ENCODE measurements at places on chromosomes 4 and X. TPM values are rescaled to one million over a fixed set of nuclear protein-coding genes. Genes with fewer than 3 reads are reported as not detected.
A peak's percentile ranks its signal among the peaks of the same experiment; 100 is the strongest.

The SSX2 gene
- total RNA-seq = not detected

The CCDC149 gene
- 0.20 TPM for total RNA-seq

The AWAT2 gene
- not detected for total RNA-seq

DNA sequence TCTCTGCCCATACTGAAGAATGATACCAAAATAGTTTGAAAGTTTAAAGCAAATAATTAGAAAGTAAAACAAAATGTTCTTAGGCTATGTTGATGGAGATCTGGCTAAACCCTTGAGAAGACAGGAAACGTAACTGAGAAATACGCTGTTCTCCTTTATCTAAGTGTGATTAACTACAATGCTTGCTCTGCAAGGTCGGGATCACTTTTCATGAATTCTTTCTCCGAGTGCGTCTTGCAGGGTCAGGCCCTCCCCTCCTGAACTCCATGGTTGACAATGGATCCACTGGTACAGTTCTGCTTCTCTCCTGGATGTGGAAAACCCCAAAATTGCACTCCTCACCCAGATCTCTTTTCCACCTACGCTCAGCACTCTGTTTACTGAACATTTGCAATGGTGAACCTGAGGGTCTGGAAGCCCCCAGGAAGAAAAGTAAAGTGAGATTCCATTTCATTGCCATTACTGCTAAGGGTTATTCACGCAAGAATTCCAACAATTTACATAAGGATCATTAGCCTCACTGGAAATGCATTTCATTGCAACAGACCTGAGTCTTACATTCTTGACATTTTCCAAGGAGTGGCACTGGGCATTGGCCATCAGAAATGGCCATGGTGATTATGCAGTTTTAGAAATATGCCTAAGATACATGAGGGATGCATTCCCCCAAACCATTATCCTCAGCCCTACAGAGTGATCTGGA, 24.6 kb upstream of the WWC2 start:
- no peak overlapping the region for H3K4me3 ChIP-seq
- H3K27ac ChIP-seq = no peak overlapping the region
- H3K36me3 ChIP-seq = no peaks in the 10 kb centered on the region
- H3K27me3 ChIP-seq = no peaks in the 10 kb centered on the region

The RBMX2 gene
- total RNA-seq = 18.6 TPM

GRCh38 chr4:2427383-2428334, 8.9 kb downstream of the CFAP99 start:
- H3K36me3 ChIP-seq = no peaks in the 10 kb centered on the region
- no peaks in the 10 kb centered on the region for H3K27me3 ChIP-seq
- no peak overlapping the region for H3K27ac ChIP-seq
- no peak for DNase-seq
- H3K4me1 ChIP-seq = no peaks in the 10 kb centered on the region
- H3K4me3 ChIP-seq = no peak overlapping the region

- H3K27ac ChIP-seq = peak overlapping the region; percentile 52
- H3K36me3 ChIP-seq = peaks cover 16% of the 10 kb centered on the region
- no peaks in the 10 kb centered on the region for H3K27me3 ChIP-seq
- peaks cover 6% of the 10 kb centered on the region for H3K4me1 ChIP-seq
- no peak for DNase-seq
Measured at GRCh38 chrX:154712781-154713740, 37.8 kb downstream of the GAB3 start.

DNA sequence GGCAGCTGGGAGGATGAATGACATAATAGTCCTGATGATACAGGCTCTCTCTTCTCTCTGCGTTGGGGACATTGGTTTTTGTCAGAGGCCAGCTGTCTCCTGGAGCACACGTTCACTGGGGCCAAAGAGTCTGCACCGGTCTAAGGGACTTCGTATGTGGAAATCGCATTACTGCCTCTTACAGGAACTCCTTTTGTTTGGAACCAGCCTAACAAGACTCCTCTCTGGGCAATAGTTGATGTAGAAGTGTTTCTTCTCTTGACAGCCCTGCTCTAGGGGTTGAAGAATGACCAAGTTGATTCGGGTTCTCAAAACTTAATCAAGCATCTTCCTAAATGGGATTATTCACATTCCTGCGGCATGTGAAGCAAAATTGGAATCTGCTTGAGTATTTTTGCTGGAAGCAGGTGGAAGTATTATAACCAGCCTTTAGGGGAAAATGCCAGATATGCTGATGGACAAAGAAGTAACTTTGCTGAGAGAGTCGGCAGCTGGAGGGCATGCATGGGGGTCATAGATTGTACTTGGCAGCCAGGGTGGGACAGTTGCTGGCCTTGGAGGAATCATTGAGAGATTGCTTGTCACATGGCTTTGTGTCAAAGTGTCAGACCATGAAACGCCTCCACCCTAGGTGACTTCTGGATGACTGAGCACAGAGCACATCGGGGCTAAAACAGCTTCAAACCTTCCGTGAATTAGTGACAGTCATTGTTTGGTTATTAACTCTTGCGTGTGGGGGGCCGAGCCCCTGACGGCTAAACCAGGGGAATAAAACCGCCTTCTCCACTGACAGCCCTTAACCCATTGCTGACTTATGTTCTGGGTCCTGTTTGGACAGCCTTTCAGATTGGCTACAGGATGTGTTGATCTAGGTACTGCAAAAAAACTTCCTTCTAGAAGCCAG, 34.4 kb upstream of the SLC34A2 start:
- no peak overlapping the region for H3K4me3 ChIP-seq
- H3K27me3 ChIP-seq = no peaks in the 10 kb centered on the region
- H3K36me3 ChIP-seq = no peaks in the 10 kb centered on the region
- no peak overlapping the region for H3K27ac ChIP-seq
- H3K4me1 ChIP-seq = no peaks in the 10 kb centered on the region

The LANCL3 gene
- total RNA-seq = 0.13 TPM

DNA sequence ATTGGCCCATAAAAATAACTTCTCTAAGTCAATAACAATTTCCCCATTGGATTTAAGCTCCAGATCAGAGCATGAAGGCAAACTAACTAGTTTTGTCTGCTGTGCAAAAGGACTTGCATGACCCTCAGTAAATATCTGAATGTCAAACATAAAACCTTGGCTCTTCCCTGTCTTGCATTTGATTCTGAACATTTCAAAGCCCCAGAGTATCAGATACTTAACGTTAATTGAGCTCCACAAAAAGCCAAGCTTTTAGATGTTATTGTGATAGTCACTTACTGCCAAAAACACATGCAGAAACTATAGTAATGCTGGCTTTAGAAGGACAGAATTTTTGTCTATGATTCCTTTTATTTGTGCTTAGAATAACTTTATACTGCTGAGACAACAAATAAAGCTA, 664.2 kb downstream of the ADGRL3 start:
- H3K36me3 ChIP-seq = no peaks in the 10 kb centered on the region
- no peak overlapping the region for H3K27ac ChIP-seq
- no peak for DNase-seq
- H3K27me3 ChIP-seq = no peaks in the 10 kb centered on the region
- H3K4me1 ChIP-seq = no peaks in the 10 kb centered on the region
- no peak overlapping the region for H3K4me3 ChIP-seq

DNA sequence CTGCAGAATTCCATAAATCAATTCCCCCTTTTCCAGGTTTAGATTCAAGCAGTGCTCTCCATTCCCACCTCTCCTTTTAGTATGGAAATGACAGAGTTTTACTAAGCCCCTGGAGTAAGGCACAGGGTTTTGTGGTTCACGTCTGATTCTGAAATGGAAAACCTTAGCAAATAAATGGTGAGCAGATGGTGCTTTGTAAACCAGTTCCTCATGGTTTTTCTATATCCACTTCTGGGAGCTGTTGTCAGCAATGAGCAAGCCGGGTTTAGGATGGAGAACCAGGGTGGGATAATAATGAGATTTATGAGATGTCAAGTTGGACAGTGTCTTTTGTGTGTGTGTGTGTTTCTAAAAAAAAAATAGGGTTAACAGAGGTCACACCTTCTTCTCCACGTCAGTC, 113.8 kb upstream of the RBPJ start:
- H3K4me3 ChIP-seq = no peak overlapping the region
- H3K36me3 ChIP-seq = no peaks in the 10 kb centered on the region
- H3K27me3 ChIP-seq = no peaks in the 10 kb centered on the region
- no peak overlapping the region for H3K27ac ChIP-seq
- DNase-seq = no peak

The NUDT10 gene
- 0.15 TPM for total RNA-seq

GRCh38 chr4:110544594-110544993, 68.6 kb downstream of the ENPEP start:
- no peaks in the 10 kb centered on the region for H3K4me1 ChIP-seq
- no peaks in the 10 kb centered on the region for H3K36me3 ChIP-seq
- DNase-seq = no peak
- H3K27ac ChIP-seq = no peak overlapping the region

DNA sequence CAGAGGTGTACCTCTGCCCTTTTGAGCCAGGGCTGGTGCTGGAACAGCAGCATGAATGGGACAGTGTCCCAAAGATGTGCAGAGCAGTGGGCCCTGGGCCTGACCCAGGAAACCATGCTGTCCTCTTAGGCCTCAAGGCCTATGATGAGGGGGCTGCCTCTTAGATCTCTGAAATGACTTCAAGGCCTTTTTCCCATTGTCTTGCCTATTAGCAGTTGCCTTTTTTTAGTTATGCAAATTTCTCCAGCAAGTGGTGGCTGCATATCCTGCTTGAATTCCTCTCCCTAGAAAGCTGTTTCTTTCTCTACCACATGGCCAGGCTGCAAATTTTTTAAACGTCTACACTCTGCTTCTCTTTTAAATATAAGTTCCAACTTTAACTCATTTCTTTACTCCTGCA, 160.3 kb downstream of the CFAP299 start:
- H3K4me1 ChIP-seq = peaks cover 29% of the 10 kb centered on the region
- peaks cover 2% of the 10 kb centered on the region for H3K36me3 ChIP-seq
- H3K4me3 ChIP-seq = no peak overlapping the region
- DNase-seq = no peak

The PGRMC1 gene
- 14.1 TPM for total RNA-seq

The PRDM8 gene
- total RNA-seq = 14.1 TPM

The ALAS2 gene
- total RNA-seq = not detected

GRCh38 chrX:69256291-69256565, 91.0 kb upstream of the PJA1 start:
- H3K4me1 ChIP-seq = no peaks in the 10 kb centered on the region
- no peaks in the 10 kb centered on the region for H3K36me3 ChIP-seq
- DNase-seq = no peak
- H3K27me3 ChIP-seq = peaks cover 3% of the 10 kb centered on the region
- no peak overlapping the region for H3K4me3 ChIP-seq

GRCh38 chr4:129218897-129219296, 122.9 kb downstream of the C4orf33 start:
- no peaks in the 10 kb centered on the region for H3K27me3 ChIP-seq
- H3K27ac ChIP-seq = no peak overlapping the region
- no peaks in the 10 kb centered on the region for H3K4me1 ChIP-seq
- DNase-seq = no peak

- no peaks in the 10 kb centered on the region for H3K36me3 ChIP-seq
- no peak overlapping the region for H3K4me3 ChIP-seq
- H3K27me3 ChIP-seq = no peaks in the 10 kb centered on the region
- peaks cover 2% of the 10 kb centered on the region for H3K4me1 ChIP-seq
- no peak for DNase-seq
- no peak overlapping the region for H3K27ac ChIP-seq
Measured at GRCh38 chrX:21947671-21948070, 7.2 kb downstream of the SMS start.

The SLC25A53 gene
- 16.2 TPM for total RNA-seq

- H3K4me1 ChIP-seq = no peaks in the 10 kb centered on the region
- no peak for DNase-seq
- no peaks in the 10 kb centered on the region for H3K27me3 ChIP-seq
- no peak overlapping the region for H3K4me3 ChIP-seq
- no peaks in the 10 kb centered on the region for H3K36me3 ChIP-seq
- no peak overlapping the region for H3K27ac ChIP-seq
Measured at GRCh38 chr4:137467537-137467936, 64.8 kb downstream of the PCDH18 start.

The FGD1 gene
- 0.09 TPM for total RNA-seq

DNA sequence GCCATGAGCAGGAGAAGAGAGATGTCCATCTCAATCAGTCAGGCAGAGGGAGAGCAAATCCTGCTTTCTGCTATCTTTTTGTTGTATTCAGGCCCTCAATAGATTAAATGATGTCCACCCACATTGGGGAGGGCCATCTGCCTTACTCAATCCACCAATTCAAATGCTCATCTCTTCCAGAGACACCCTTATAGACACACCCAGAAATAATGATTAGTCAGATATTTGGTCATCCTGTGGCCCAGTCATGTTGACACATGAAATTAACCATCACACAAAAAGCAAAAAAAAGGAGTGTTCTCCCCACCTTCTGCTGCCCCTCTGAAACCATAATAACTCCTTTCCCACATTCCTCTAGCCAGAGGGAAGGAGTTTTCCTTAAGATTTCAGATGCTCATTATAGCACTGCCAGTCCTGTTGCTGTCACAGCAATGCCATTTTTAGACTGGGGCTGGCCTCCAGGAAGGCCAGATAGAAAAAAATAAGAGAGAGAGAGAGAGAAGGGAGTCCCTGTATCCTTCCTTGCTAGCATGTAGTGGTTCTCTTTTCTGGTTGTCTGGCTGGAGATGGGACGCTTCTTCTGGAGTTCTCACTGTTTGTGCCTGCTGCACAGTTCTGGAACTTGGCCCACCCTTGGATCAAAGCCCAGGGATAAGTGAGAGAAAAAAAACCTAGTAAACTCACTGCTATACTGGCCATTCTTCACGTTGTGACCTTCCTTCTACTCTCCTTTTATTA, 177.7 kb downstream of the RBM46 start:
- no peaks in the 10 kb centered on the region for H3K27me3 ChIP-seq
- no peaks in the 10 kb centered on the region for H3K36me3 ChIP-seq
- no peak overlapping the region for H3K4me3 ChIP-seq
- H3K27ac ChIP-seq = no peak overlapping the region

The DCAF4L1 gene
- 0.37 TPM for total RNA-seq

- H3K27me3 ChIP-seq = no peaks in the 10 kb centered on the region
- H3K36me3 ChIP-seq = no peaks in the 10 kb centered on the region
- no peak overlapping the region for H3K4me3 ChIP-seq
- no peak for DNase-seq
- H3K27ac ChIP-seq = peak overlapping the region; percentile 34
Measured at GRCh38 chrX:79400623-79401022, 33.5 kb upstream of the ITM2A start.

DNA sequence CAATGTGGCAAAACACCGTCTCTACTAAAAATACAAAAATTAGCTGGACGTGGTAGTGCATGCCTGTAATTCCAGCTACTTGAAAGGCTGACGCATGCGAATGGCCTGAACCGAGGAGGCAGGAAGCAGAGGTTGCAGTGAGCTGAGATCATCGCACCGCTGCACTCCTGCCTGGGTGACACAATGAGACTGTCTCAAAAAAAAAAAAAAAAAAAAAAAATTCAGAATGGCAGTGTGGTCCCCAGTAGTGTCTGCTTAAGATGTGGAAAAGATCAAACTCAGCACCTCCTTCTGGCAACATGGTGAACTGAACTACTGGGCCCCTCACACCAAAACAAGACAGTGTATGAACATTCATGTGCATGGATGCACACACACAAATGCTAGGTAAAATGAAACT, 32.2 kb downstream of the SMS start:
- H3K27me3 ChIP-seq = no peaks in the 10 kb centered on the region
- H3K4me3 ChIP-seq = no peak overlapping the region
- H3K4me1 ChIP-seq = peaks cover 7% of the 10 kb centered on the region
- H3K36me3 ChIP-seq = no peaks in the 10 kb centered on the region
- H3K27ac ChIP-seq = peak overlapping the region; percentile 84

Data from T-cell (primary cell).